ENCODE measurements at places on chromosomes 4 and X.

DNA sequence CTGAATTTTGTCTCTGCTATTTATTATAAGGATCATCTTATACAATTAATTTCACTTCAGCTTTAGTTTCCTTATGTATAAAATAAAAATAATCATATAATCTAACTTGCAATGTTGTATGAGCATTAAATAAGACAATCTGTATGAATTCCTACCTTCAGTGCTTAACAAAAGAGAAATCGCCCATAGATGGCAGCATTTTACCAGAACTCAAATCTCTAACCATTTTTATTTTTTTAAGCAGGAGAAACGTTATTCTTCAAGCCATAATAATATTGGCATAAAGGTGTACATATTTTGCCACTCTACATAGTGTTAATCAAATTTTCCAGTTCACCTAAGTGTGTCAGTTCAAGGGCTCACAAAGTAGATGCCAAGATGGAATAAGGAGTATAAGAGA lies 78.8 kb downstream of the TMEM47 start:
- no peak for DNase-seq

GRCh38 chr4:86032476-86033022 lies 327.3 kb downstream of the MAPK10 start:
- DNase-seq = no peak

DNA sequence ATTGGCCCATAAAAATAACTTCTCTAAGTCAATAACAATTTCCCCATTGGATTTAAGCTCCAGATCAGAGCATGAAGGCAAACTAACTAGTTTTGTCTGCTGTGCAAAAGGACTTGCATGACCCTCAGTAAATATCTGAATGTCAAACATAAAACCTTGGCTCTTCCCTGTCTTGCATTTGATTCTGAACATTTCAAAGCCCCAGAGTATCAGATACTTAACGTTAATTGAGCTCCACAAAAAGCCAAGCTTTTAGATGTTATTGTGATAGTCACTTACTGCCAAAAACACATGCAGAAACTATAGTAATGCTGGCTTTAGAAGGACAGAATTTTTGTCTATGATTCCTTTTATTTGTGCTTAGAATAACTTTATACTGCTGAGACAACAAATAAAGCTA lies 664.2 kb downstream of the ADGRL3 start:
- DNase-seq = no peak

DNA sequence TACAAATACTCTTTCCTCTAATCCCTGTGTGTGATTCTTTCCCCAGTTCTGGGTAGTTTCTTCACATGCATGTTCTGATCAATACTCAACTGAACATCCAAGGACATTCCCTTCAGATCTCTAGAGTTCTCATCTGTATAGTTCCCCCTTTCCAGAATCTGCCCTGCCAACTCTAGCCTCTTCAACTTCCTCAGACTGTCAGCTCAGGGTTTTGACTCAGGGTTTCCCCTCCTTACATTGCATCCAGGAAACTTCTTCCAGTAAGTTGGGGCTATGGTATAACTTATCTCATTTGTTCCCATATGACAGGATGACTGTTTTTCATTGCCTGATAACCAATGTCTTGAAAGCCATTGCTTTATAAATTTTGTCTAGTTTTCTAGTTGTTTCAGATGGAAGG lies 14.2 kb upstream of the ANKRD17 start:
- no peak for DNase-seq

DNA sequence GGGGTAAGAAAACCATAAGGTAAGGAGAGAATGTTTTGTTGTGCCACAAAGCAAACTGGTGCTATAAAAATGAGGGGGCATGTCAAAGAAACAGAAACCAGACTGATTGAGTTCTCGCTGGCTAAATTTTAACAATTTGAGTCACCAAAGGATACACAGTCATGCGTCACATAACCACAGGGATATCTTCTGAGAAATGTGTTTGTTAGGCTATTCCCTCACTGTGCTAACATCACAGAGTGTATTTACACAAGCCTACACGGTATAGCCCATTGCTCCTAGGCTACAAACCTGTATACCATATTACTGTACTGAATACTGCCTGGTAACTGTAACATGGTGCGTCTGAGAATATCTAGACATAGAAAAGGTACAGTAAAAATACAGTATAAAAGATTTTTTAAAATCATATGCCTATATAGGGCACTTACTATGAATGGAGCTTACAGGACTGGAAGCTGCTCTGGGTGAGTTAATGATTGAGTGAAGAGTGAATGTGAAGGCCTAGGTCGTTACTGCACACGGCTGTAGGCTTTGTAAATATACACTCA lies 50.1 kb downstream of the FBXW7 start:
- no peak for DNase-seq

GRCh38 chrX:155070975-155071693 lies at the start of the genes BRCC3, CMC4 and MTCP1:
BRCC3 (plus strand) TSS chrX:155071508; CDS start chrX:155071528, 20 bp downstream.
CMC4 (minus strand) TSS chrX:155071136; CDS start chrX:155064023, 7,113 bp downstream.
MTCP1 (minus strand) TSS chrX:155071136; CDS start chrX:155066010, 5,126 bp downstream.
- no peak for DNase-seq

GRCh38 chrX:19237901-19238300 lies 105.8 kb upstream of the PDHA1 start:
- DNase-seq = no peak

DNA sequence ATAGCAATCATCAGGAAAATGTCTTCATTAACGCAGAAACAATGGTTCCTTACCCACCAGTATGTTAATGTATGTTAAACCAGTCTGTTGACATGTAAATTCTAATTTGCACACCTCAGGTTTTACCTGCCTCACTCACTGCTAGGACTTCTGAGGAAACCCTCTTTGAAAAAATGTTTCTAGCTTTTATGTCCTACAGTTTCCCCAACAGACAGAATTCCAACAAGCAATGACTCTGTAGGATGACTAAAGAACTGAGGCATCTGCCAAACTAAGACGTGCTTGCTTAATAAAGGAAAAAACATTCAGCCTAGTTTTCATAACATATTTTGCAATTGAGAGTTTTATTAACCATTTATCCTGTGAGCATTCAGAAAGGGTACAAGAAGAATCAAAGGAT lies 20.6 kb upstream of the SOX3 start:
- DNase-seq = no peak

DNA sequence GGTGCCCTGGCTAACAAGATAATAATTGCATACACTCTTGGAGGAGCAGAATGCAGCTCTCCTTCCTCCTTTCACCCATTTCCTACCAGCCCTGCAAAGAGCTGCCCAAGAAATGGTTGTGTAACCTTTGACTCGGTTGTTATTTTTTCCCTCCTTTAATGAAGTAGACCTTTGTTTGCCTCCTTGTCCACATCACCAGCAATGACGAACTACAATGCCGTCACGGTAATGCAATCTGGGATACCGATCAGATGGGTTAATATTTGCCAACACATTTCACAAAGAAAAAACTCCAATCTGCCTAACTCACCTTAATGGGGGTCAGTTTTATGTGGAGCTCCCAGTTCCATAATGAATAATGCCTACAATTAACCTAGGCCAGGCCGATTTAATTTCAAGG lies 32.0 kb downstream of the GPRIN3 start:
- no peak for DNase-seq

GRCh38 chr4:38818441-38818976 lies 13.9 kb upstream of the TLR1 start:
- DNase-seq = no peak

DNA sequence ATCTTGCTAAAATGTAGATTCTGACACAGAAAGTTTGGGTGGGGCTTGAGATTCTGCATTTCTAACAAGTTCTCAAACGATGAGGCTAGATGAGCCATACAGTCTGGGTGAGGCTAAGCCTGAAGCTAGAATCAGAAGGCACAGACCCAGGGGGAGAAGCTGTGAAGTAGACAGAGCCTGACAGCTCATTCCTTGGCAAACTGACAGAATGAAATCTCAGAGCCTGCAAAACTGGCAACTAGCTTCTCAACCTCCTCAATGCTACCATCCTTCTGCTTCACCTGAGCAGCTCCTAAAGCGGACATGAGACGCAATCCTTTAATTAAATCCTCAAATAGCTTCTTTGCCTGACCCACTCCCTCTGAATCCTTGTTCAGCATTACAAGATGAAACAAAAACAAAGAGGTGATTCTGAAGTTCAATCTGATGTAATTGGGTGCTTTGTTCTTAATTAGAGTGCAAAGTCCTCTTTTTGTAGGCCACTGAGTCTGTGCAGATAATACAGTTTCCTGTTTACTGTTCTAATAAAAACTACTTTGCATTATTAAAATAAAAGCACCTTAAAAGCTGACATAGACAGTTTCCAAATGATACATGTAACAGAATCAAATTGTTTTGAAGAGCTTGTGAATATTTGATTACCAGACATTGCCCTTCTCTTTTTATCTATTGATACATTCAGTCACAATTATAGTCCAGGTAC lies 71.0 kb upstream of the BMP2K start:
- no peak for DNase-seq

- DNase-seq = no peak
These were observed 64.1 kb downstream of the ALPK1 start for GRCh38 chr4:112361181-112361791.

DNA sequence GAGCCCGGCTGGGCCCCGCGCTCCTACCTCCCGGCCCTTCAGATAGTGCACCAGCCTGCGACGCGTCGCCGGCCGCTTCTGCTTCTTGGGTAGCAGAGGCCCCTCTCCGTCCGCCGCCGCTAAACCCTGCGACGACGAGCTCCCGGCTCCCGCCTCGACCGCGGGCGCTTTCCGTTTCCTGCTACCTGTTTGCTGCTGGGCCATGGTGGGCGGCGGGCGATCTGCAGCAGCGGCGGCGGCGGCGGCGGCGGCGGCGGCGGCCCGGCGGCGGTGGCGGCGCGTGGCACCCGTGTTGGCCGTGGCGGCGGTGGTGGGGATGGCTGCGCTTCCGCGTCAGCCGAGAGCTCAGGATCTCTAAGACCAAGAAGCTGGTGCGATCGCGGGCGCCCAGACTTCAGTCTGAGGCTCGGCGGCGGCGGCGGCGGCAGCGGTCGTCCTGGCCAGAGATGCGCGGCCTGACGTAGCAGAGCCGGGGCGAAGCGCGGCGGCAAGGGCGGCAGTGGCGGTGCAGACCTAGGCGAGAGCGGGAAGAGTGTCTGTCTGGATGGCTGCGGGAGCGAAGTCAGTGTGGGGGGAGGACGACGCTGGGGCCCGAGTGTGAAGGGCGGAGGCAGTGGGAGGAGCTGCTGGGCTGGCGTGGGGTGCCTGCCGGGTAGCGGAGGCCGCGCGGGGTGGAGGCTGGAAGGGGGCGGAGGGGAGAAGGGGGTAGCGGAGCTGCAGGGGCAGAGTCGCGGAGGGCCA lies at the start of gene DCAF12L2:
TSS of gene DCAF12L2 (minus strand) at position 569 of the 741 bp plus-strand sequence. CDS start at position 204, 365 bp downstream.
- no peak for DNase-seq

- DNase-seq = no peak
These were observed 17.8 kb upstream of the GABRQ start for GRCh38 chrX:152619897-152620296.

DNA sequence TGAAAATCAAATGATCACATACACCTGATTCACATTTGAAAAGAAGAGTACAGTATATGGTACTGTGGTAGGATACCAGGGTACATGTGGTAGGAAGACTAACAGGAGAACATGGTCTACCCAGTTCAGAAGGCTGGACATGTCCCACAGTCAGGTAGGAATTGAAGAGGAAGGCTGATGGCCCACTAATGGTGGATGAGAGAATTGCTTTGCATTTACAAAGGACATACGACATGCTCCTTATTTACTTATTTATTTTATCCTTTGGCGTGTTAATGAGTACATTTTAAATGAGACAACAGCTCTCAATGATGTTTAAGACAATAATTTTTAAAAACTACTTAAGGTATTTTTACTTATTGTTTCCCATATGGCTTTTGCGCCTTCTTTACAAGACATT lies 106.7 kb upstream of the BMP2K start:
- no peak for DNase-seq

- DNase-seq = no peak
These were observed 289.7 kb downstream of the TRIML1 start for GRCh38 chr4:188428935-188429334.

DNA sequence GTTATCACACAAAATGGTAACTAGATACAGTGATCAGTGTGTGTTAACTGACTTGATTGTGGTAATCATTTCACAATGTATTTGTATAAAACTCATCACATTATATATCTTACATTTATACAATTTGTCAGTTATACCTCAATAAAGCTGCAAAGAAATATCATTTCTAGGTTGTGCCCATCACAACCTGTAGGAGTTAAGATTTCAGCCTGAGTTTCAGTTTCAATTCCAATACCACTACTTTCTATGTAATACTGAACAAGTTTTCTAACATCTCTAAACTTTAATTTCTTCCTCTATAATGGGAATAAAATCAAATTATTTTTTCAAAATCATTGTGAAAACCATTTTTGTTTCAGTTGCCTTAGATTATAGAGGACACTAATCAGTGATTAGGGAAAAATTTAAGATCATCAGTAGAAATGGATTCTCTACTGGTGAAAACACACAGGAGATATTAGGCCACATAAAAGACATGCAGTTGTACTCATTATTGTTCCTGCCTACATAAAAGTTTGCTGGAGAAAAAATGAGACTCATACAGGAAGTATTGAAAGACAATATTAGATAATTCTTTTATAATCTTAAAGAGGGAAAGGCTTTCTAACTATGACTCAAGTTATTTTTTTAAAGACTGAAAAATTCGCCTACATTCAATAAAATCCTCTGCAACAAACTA lies 18.4 kb upstream of the TBC1D1 start:
- DNase-seq = no peak

- no peak for DNase-seq
These were observed 124.9 kb downstream of the POU4F2 start for GRCh38 chr4:146763560-146763959.

DNA sequence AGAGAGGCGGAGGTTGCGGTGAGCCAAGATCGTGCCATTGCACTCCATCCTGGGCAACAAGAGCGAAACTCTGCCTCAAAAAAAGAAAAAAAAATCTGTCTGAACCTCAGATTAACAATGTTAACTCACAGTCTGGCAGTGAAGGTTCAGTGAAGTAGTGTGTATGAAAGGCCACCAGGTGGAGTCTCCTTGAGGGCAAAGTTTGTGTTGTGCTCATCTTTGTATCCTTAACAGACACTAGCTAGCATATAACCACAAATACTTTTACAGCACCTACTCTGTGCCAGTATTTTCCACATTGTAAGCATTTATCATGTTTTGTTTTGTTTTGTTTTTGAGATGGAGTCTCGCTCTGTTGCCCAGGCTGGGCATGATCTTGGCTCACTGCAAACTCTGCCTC lies 46.0 kb upstream of the MGST2 start:
- no peak for DNase-seq

DNA sequence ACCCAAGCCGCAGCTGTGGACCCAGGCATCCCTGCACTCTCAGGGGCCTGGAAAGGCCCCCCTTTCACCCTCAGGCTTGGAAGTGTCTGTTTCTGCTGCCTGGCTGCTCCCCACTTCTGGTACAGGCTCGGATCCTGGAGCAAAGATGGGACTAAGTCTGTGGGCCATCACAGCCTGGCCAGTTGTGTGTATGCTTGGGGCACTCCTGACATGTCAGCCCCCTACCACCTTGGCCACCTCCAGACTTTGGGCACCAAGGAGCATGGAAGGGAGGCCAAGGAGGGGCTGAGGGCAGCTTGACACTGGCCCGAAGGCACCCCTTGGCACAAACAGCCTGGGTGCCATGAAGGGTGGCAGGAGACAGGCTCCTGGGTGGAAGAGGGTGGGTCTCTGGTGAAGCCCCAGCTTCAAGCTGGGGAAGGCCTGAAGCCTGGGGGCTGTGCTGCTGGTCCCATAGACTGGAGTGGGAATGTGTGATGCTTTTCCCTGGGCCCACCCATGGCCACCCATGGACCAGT lies 799.4 kb upstream of the AGA start:
- no peak for DNase-seq

- no peak for DNase-seq
These were observed 223.2 kb downstream of the PCDH7 start for GRCh38 chr4:30943356-30943755.
